ENCODE measurements at places on chromosomes 1 and 21.

GRCh38 chr1:44500181-44501046, 95.4 kb downstream of the RNF220 start:
- DNase-seq, result no peak

DNA sequence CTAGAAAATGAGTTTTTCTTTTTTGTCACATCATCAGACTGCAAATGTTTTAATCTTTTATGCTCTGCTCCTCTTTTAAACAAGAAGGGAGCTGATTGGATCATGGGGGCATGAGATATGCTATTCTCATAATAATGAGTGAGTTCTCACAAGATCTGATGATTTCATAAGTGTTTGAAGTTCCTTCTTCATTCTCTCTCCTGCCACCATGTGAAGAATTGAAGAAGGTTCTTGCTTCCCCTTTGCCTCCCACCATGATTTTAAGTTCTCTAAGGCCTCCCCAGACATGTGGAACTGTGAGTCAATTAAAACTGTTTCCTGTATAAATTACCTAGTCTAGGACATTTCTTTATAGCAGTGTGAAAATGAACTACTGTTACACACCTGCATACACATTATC, 218.2 kb downstream of the NRIP1 start:
- no peak for DNase-seq

DNA sequence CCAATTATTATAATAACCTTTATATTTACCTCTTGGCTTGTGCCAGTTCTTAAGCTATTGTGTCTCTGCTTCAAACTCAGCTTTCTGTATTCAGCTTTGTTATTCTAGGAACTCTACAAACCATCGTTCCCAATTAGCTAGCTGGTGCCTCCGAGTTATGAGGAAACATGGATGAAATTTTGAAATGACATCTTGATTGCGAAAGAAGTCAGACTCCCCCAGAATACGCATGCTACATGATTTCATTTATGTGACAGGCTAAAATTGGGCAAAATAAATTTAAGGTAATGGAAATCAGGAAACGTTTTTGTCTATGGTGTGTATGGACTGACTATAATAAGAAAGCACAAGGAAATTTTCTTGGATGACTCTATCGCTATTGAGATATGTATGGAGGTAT, 256.8 kb upstream of the NCAM2 start:
- no peak for DNase-seq

- no peak for DNase-seq
Observed at GRCh38 chr1:197130677-197131304, 15.7 kb downstream of the ASPM start.

DNA sequence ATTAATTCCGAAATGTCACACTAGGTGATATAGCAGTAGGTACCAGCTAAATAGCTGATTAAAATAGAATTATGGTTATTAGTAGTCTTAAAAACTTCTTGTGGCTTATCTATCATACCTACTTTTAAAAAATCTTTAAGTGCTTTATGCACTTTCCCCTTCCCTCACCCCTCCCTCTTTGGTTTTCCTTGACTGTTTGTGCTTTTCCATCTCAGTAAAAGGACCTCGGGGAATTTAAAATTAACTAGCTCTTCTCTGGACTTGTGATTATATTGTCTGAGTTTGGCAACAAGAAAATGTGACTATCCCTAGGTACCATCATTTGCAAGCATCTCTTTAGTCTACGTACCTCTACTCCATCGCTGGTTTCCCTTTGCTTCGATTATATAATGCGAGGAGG, 11.2 kb downstream of the COX20 start:
- no peak for DNase-seq

- no peak for DNase-seq
Observed at GRCh38 chr1:112092656-112093371, 103.3 kb upstream of the KCND3 start.

DNA sequence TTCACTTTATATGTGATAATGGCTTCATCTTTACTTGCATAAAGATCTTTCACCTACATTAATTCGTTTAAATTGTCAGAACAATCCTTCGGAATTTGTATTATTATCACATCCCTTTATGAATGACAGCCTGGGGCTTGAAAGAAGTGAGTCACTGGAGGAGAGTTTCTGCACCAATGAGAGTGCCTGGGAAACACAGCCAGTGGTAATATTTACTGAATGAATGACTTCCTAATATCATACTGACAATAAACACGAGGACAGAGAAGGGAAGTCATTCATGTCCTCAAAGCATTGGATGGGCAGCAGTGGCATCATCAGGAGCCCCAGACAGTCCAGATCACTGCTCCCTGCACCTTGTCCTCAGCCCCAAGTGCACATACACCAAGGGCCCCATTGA, 40.7 kb upstream of the PDE4B start:
- DNase-seq, result no peak

DNA sequence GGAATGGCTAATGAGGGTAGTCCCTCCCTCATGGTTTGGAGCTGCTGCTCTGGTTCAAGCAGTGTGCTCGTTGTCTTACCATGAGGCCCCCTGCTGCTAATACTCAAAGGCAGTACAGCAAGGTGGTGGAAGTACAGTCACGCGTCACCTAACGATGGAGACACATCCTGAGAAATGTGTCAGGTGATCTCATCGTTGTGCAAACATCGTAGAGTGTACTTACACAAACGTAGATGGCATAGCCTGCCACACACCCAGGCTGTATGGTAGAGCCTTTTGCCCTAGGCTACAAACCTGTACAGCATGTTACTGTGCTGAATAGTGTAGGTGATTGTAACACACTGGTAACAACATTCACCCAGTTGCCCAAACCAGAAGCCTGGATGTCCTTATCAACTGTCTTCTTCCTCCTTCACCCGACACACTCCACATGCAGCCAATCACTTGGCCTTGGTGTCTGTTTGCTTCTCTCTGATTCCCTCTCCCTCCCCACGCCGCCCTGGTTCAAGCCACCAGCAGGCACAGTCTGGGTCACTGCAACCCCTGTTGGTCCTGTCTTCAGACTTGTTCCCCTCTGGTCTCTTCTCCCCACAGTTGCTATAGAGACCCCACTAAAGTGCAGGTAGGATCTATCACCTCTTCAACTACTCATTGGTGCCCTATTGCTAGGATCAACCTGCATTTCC, 6.0 kb upstream of the KCNA2 start:
- no peak for DNase-seq

DNA sequence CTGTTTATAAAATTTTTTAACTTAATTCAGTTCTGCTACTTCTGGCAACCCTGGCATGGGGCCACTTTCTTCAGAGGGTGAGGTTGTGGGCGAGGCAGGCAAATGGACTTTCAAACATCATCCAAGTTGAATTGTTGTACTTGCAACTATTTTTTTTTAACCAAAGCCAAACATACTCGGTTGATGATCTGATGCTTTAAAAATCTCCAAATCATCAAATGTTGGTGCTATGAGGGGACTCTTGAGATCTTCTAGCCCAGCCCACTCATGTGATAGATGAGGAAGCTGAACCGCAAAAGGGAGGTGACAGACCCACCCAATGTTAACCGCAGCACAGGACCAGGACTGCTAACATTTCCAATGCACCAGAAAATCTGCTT, 6.7 kb downstream of the SLC1A7 start:
- peak; percentile 22 for DNase-seq

GRCh38 chr1:9129266-9130041, 552 bp upstream of the GPR157 start:
- DNase-seq, result peak; percentile 79
